Pulmonary artery endothelial cell (primary cell): ENCODE measurements at places on chromosomes 7 and 10.

- no peak for DNase-seq
Observed at GRCh38 chr7:158498443-158499081, 89.1 kb downstream of the PTPRN2 start.

DNA sequence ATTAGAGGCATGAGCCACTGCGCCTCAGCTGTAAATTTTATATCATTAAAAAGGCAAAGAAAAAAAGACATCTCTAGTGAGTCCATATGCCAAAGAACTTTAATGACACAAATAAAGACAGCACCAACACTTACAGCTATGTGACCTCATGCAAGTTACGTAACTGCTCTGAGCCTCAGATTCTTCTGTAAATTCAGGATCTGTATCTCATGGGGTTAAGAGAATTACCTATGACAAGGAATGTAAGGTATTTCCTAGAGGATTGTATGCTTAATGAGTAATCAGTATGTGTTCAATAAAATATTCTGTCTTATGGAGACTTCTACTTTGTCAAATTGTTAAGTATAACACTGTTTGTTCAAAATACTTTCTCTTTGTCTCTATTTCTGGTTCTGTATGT is 274.0 kb upstream of the GLI3 start:
- no peak for DNase-seq

DNA sequence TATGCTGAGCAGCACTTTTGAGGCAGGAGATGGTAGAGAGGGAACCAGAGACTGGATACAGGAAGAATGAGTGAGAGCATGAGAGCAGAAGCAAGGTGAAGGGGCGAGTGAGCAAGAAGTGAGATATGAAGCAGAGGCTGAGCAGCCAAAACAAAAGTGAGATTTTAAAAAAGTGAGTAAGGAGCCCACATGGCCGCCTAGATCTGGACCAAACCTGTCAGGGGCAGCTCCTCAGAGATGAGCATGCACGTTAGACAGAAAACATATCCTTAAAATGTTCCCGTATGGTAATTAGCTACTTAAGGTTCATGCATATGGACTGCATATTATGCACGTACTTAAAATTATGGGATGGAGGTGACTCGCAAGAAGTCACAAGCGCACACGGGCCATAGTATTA is 22.5 kb downstream of the TMEM176A start:
- DNase-seq, result no peak

- DNase-seq, result no peak
Observed at GRCh38 chr7:98309566-98309965, 28.1 kb downstream of the BRI3 start.

- no peak for DNase-seq
Observed at GRCh38 chr10:5466451-5467206, 32.7 kb downstream of the CALML5 start.

GRCh38 chr10:117477961-117478670 is 64.4 kb upstream of the EMX2 start:
- DNase-seq, result no peak
